NCI-H1048 (cell line): ENCODE measurements at places on chromosomes 16 and 17.

- no peak for DNase-seq
Observed at GRCh38 chr17:41567317-41567716, 4.5 kb downstream of the KRT9 start.

GRCh38 chr17:3558603-3559269 lies 1.1 kb upstream of the TRPV3 start:
- DNase-seq = no peak

DNA sequence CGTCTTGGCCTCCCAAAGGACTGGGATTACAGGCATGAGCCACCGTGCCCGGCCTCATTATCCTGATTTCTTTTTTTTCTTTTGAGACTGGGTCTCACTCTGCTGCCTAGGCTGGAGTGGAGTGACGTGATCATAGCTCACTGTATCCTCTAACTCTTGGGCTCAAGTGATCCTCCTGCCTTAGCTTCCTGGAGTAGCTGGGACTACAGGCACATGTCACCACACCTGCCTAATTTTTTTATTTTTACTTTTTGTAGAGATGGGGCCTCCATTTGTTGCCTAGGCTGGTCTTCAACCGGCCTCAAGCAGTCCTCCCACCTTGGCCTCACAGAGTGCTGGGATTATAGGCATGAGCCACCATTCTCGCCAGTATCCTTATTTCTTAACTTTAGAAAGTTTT lies 3.5 kb downstream of the TENT4B start:
- no peak for DNase-seq

GRCh38 chr17:4262703-4263102 lies 1.1 kb downstream of the ANKFY1 start:
- DNase-seq = no peak

GRCh38 chr17:41329279-41329948 lies 13.9 kb upstream of the KRTAP17-1 start:
- no peak for DNase-seq

- no peak for DNase-seq
Observed at GRCh38 chr17:35942588-35943186, 826 bp downstream of the LYZL6 start.

- DNase-seq = no peak
Observed at GRCh38 chr16:29676989-29677785, 1.8 kb upstream of the QPRT start.
